ENCODE measurements at places on chromosomes 7 and 10. TPM values are rescaled to one million over a fixed set of nuclear protein-coding genes. Genes with fewer than 3 reads are reported as not detected.

DNA sequence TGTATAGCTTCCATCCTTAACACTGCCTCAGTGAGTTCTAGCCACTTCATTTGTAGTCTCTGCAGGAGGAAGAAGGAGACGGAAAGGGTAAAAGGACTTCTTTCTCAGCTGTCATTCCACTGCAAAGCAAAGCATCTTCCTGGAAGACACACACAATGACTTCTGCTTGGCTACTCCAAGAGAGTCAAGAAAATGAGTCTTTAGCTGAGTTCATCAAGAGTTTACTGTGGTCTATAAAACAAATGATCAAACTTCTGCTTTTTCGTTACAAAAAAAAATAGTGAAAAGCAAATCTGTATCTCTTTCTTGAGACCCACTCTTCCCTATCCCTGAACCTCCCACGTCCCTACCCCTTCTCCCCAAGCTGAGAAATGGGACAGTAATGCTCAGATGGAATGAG is 205.0 kb upstream of the AHR start:
- no peak overlapping the region for H3K4me3 ChIP-seq
- H3K36me3 ChIP-seq, result no peaks in the 10 kb centered on the region
- no peak for DNase-seq

DNA sequence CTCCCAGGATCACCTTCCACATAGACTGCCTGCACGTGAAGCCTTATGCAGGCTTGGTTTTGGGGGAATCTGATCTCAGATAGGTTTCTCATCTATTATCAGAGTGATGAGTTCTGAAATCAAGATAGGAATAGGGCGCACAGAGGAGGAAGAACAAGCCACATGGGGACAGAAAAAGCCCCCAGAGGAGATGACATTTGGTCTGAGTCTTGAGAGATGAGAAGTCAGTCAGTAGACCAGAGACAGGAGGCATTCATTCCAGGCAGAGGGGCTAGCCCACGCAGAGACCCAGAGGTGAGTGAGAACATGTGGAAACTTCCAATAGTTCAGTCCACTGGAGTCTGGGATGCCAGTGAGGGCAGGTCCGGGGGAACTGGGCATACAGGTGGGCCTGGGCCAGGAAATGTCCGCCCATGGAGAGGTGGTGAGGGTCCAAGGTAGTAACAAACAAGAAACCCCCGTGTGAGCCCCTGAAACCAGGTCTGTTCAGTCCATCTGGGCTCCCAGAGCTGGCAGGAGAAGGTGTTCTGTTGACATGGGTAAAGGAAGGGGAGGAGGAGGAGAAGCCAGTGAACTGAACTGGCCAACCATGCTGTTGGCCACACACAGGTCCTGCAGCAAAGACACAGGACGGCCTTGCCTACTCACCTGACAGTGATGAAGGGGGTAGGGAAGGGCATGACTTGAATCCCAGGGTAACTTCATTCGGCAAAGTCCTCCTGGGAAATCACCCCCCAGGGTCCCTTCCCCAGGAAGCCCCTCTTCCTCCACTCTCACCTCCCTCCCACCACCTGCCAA is 69.3 kb upstream of the SMNDC1 start:
- H3K36me3 ChIP-seq, result no peaks in the 10 kb centered on the region
- H3K27ac ChIP-seq, result no peak overlapping the region
- H3K4me3 ChIP-seq, result no peak overlapping the region
- DNase-seq, result no peak
- no peaks in the 10 kb centered on the region for H3K27me3 ChIP-seq
- peaks cover 15% of the 10 kb centered on the region for H3K4me1 ChIP-seq

DNA sequence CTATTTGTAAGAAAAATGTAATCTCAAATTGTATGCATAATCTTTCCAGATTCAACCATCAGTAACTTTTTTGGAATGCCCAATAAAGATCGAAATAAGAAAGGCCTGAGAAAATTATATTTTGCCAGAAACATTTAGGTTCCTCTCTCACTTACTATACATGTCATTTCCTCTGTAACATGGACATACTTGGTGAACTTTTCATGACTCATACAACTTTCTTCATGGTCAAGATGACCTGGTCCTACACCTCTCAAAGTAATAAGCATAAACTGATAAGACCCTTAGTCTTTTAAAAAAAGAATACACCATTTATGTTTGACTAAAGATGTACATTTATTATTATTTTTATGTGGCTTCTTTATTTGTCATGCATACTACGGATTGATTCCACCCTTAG is 125.3 kb downstream of the REEP3 start:
- no peaks in the 10 kb centered on the region for H3K4me1 ChIP-seq
- no peak overlapping the region for H3K27ac ChIP-seq
- DNase-seq, result no peak
- H3K36me3 ChIP-seq, result no peaks in the 10 kb centered on the region

DNA sequence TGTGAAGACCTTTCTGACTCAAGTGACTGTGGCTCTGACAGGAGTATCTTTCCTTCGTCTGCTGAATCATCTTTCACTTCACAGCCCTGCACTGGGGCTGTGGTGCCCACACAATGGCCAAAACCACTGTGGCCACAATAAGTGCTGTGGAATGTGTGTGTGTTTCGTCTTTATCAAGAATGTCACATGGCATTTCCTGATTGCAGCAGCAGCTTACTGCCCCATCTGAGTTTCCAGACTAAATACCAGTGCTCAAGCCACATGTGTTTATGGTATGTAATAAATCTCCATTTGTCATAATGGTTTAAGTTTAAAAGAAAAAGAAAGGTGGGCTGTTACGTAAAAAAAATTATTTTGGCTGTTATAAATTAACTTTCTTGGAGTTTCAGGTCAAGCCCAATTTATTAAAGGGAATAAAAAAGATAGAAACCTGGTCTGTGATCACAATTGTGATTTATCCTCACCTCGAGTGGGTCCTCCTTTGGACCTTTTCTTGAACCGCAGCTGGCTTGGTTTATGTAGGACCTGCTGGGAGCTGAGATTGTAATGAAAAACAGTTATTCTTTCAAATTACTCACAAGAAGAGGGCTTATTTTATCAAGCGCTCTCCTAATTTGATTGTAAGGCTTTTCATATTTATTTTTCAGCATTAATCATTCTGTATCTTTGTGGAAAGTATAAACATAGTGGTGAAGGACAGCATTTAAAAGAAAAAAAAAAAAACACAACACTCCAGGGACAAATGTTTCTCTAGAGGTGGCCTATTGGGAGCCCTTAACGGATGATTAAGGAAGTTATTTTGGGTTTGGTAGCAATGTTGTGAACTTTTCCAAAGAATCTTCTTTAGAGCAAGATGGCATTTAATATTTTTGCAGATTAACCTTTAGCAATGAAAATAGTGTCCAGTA is 116.2 kb downstream of the LRMDA start:
- no peak overlapping the region for H3K27ac ChIP-seq
- H3K36me3 ChIP-seq, result peaks cover 7% of the 10 kb centered on the region
- H3K4me1 ChIP-seq, result peaks cover 27% of the 10 kb centered on the region
- no peaks in the 10 kb centered on the region for H3K27me3 ChIP-seq

- no peaks in the 10 kb centered on the region for H3K36me3 ChIP-seq
- no peak overlapping the region for H3K27ac ChIP-seq
Measured at GRCh38 chr10:20683345-20683744, 213.8 kb downstream of the NEBL start.

DNA sequence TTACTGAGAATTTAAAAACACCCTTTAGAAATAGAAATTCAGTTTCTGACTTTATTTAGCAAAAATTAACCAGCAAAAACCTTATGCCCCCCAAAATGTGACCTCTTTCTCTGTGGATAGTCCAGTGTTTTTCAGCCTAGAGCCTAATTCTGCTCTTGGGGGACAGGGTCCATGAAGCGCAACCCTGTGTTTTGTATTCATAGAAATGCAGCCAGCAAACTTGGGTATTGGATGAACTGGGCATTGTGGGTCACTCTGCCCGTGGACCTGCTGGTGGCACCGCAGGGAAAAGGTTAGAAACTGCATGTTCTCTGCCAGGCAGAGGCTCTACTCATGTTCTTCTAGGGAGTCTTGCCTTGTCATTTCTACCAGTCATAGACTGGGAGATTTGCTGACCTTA is 787.4 kb upstream of the C7orf33 start:
- no peak overlapping the region for H3K27ac ChIP-seq
- H3K4me3 ChIP-seq, result no peak overlapping the region
- no peaks in the 10 kb centered on the region for H3K4me1 ChIP-seq
- peaks cover 4% of the 10 kb centered on the region for H3K36me3 ChIP-seq
- DNase-seq, result no peak
- no peaks in the 10 kb centered on the region for H3K27me3 ChIP-seq

Gene MEST
- total RNA-seq, result 236 TPM

Gene TFEC
- total RNA-seq, result not detected
